CD4-positive, alpha-beta T cell (primary cell): ENCODE measurements at places on chromosomes 3 and 15. TPM values are rescaled to one million over a fixed set of nuclear protein-coding genes. Genes with fewer than 3 reads are reported as not detected.
A peak's percentile ranks its signal among the peaks of the same experiment; 100 is the strongest.

The GOLGA8O gene
- total RNA-seq = 1.2 TPM

GRCh38 chr3:107271787-107272387 is 105.4 kb upstream of the CCDC54 start:
- H3K4me1 ChIP-seq = no peaks in the 10 kb centered on the region
- no peak for DNase-seq
- H3K36me3 ChIP-seq = no peaks in the 10 kb centered on the region
- H3K27me3 ChIP-seq = peaks cover 5% of the 10 kb centered on the region
- no peak overlapping the region for H3K27ac ChIP-seq

DNA sequence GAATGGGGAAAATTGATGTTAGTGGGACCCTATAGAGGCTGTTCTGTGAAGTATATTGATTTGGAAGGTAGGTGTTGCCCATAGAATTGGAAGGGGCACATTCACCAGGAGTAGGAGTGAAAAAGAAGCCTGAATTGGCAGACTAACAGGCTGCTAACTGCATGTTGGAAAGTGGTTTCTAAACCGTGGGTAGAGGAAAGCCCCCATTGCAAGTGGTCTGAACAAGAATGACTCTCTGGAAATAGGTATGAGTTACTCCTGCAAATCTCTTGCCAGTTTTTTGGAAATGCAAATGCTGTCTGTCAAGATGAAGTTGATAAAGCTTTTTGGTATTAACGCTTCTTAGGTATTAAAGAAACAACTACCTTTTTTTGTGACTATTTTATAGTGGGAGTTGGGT is 3.5 kb downstream of the UBE2E1 start:
- peaks cover 37% of the 10 kb centered on the region for H3K4me1 ChIP-seq
- no peaks in the 10 kb centered on the region for H3K27me3 ChIP-seq
- no peak for DNase-seq
- H3K36me3 ChIP-seq = no peaks in the 10 kb centered on the region
- H3K27ac ChIP-seq = no peak overlapping the region

DNA sequence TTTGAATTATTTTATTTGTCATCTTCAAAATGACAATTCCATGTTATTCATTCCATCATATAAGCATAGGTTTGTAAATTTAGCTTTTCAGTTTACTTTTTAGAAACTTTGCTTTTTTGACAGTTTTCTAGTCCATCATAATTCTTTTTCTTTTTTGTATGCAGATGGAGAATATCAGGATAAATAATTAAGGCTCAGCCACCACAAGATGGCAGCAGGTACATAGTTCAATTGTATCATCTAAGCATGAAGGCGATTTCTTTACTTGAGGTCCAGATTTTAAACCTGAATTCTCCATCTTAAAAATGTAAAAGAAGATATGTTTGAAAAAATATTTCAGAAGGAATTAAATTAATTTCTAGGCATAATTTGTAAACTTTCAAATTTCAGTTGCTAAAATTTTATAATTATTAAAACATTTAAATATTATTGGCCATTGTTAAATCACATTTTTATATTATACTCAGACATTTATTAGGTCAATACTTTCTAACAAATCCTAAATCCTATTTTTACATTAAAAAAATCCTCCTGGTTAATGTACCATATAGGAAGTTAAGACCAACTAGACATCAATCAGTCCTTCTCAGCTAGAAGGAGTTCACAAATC is 15.1 kb downstream of the PLSCR5 start:
- H3K27ac ChIP-seq = no peak overlapping the region
- H3K27me3 ChIP-seq = no peaks in the 10 kb centered on the region
- H3K4me3 ChIP-seq = no peak overlapping the region
- H3K4me1 ChIP-seq = no peaks in the 10 kb centered on the region

The LPP gene
- 45.6 TPM for total RNA-seq

DNA sequence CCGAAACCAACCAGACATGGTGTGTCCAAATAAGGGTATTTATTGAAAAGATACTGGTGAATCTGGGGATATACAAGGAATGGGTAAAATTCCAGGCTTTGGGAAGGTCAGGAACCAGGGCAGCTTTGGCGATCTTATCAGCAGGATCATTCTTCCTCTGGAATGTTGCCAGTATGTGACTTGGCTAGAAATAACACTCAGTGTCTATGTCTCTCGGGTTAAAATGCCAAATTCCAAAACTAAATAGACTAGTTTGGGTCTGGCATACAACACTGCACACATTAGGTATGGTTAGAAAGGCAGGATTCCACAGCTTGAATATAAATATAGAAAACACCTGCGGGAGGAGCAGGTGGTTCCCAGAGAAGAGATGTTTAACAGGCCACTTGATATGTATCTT is 220.2 kb upstream of the CD96 start:
- H3K36me3 ChIP-seq = no peaks in the 10 kb centered on the region
- DNase-seq = no peak
- no peak overlapping the region for H3K4me3 ChIP-seq
- H3K27me3 ChIP-seq = no peaks in the 10 kb centered on the region
- H3K27ac ChIP-seq = no peak overlapping the region

GRCh38 chr3:9088441-9089353 is 125.4 kb upstream of the RAD18 start:
- H3K27ac ChIP-seq = no peak overlapping the region
- H3K4me3 ChIP-seq = no peak overlapping the region
- H3K36me3 ChIP-seq = no peaks in the 10 kb centered on the region
- DNase-seq = no peak
- H3K4me1 ChIP-seq = no peaks in the 10 kb centered on the region

- H3K4me3 ChIP-seq = no peak overlapping the region
- no peaks in the 10 kb centered on the region for H3K36me3 ChIP-seq
- H3K27me3 ChIP-seq = peaks cover 94% of the 10 kb centered on the region
- H3K4me1 ChIP-seq = peaks cover 50% of the 10 kb centered on the region
These were observed 7.9 kb downstream of the FOXL2 start for GRCh38 chr3:138938877-138939560.

DNA sequence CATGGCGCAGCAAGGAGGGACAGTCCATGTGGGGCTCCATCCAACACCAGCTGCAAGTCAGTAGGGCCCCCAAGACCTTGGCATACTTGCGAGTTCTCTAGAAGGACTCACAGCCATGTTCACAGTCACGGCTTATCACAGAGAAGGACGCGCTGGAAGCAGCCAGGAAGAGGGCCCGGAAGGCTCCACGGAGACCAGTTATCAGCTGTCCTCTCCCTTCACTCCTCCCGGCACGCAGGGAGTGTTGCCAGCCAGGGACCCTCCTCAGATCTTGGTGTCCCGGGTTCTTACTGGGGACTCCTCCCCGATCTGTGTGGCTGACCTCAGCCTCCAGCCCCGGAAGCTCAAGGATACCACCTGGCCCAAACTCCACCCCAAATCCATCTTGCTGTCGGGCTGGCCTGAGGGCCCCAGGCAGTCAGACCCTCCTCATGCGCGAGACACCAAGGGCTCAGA is 68.0 kb downstream of the SLTM start:
- peaks cover 3% of the 10 kb centered on the region for H3K4me1 ChIP-seq
- H3K4me3 ChIP-seq = no peak overlapping the region
- no peaks in the 10 kb centered on the region for H3K27me3 ChIP-seq
- no peaks in the 10 kb centered on the region for H3K36me3 ChIP-seq
- DNase-seq = no peak

GRCh38 chr3:150384296-150385212 is 23.5 kb upstream of the TSC22D2 start:
- H3K4me3 ChIP-seq = peak overlapping the region; percentile 37
- no peaks in the 10 kb centered on the region for H3K27me3 ChIP-seq
- no peaks in the 10 kb centered on the region for H3K36me3 ChIP-seq
- peak; percentile 48 for DNase-seq

The CFAP100 gene
- total RNA-seq = not detected

- no peaks in the 10 kb centered on the region for H3K27me3 ChIP-seq
- no peak for DNase-seq
- H3K4me1 ChIP-seq = no peaks in the 10 kb centered on the region
- H3K4me3 ChIP-seq = no peak overlapping the region
These were observed 645.4 kb downstream of the ZBBX start for GRCh38 chr3:166734734-166735133.

- H3K4me1 ChIP-seq = no peaks in the 10 kb centered on the region
- H3K27ac ChIP-seq = no peak overlapping the region
- H3K4me3 ChIP-seq = no peak overlapping the region
- no peaks in the 10 kb centered on the region for H3K36me3 ChIP-seq
- no peaks in the 10 kb centered on the region for H3K27me3 ChIP-seq
These were observed 315.1 kb downstream of the ARPP21 start for GRCh38 chr3:35954413-35954812.

- no peaks in the 10 kb centered on the region for H3K27me3 ChIP-seq
- no peak overlapping the region for H3K27ac ChIP-seq
- DNase-seq = no peak
- H3K4me3 ChIP-seq = no peak overlapping the region
- H3K4me1 ChIP-seq = no peaks in the 10 kb centered on the region
These were observed 1053.0 kb downstream of the TUSC7 start for GRCh38 chr3:117762621-117763037.

- H3K36me3 ChIP-seq = no peaks in the 10 kb centered on the region
- no peak for DNase-seq
- H3K4me1 ChIP-seq = no peaks in the 10 kb centered on the region
These were observed 718.6 kb upstream of the NECTIN3 start for GRCh38 chr3:110352841-110353604.

The OR5K2 gene
- not detected for total RNA-seq

- H3K27ac ChIP-seq = no peak overlapping the region
- no peaks in the 10 kb centered on the region for H3K4me1 ChIP-seq
- no peak overlapping the region for H3K4me3 ChIP-seq
- no peak for DNase-seq
These were observed 176.8 kb upstream of the SUCLG2 start for GRCh38 chr3:67831262-67831661.

The FOXB1 gene
- total RNA-seq = 0.19 TPM

DNA sequence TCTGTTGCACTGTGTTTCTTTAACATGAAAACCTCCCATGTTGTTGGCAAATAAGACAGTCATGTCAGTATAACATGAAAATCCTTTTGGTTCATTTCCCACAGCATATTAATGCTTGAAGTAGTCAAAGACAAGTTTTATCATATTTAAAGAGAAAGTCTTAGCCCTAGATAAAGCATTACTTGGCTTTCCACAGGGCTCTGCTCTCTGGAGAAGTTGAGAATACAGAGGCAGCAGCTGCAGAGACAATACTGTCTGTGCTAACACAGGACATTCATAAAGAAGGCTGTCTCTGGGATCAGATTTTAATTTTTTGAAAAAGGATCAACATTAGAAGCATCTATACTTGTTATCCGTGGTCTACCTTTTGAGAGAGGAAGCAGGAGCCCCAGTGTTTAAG is 103.4 kb upstream of the SAMMSON start:
- H3K4me1 ChIP-seq = no peaks in the 10 kb centered on the region
- H3K4me3 ChIP-seq = no peak overlapping the region
- H3K27ac ChIP-seq = no peak overlapping the region

The UBAP1L gene
- total RNA-seq = 7.2 TPM

DNA sequence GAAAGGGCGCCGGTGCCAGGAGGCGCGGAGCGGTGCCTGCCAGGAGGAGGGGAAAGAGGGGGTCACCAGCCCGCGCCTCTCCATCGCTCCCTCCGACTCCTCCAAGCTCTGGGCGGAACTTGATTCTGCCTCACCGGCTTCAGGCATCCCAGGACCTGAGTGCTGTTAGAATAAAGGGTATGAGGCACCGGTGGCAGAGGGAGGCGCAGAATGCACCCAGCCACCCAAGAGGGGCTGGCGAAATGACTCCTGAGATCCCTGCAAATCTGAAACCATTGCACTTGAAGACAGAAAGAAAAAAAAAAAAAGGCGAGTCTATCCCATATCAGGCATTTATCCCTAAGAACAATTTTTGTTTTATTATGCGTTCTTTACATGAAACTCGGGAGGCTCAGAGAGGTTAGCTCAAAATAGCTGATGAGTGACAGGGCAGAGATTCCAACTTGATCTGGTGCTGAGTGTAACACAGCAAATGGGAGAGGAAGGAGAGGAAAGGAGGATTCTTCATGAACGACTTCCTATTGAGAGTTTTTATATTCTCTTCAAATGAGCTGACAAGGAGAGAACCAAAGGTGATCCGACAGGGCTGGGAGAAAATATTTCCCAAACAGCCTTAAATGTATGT is 157.0 kb upstream of the FRMD4B start:
- no peak for DNase-seq
- H3K36me3 ChIP-seq = no peaks in the 10 kb centered on the region
- no peak overlapping the region for H3K4me3 ChIP-seq
- H3K4me1 ChIP-seq = no peaks in the 10 kb centered on the region
- no peak overlapping the region for H3K27ac ChIP-seq

DNA sequence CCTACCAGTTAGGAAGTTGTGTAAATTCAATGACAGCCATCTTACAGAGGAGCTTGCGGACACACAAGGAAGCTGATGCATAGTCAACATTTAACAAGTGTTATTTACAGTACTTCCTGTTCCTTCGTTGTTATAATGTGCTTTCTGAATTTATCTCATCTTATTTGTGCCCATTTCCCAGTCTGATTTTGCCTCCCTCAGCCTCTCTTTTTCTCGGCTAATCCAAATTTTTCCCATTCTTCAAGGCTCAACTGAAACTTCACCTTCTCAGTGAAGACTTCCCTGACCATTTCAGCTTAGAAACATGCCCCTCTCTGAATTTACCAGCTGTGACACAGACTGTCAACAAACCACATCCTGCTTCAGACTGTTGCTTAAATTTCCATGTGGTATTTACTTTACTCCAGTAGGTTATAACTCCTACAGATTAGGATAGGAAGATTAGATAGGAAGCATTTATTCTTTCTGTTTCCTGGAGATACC is 55.7 kb upstream of the CP start:
- H3K4me3 ChIP-seq = peak overlapping the region; percentile 19
- no peaks in the 10 kb centered on the region for H3K36me3 ChIP-seq
- peak overlapping the region; percentile 60 for H3K27ac ChIP-seq
- no peak for DNase-seq
- no peaks in the 10 kb centered on the region for H3K27me3 ChIP-seq

- peaks cover under 1% of the 10 kb centered on the region for H3K4me1 ChIP-seq
- no peaks in the 10 kb centered on the region for H3K36me3 ChIP-seq
- DNase-seq = no peak
- no peak overlapping the region for H3K27ac ChIP-seq
- H3K4me3 ChIP-seq = no peak overlapping the region
- no peaks in the 10 kb centered on the region for H3K27me3 ChIP-seq
These were observed 20.8 kb downstream of the FAM3D start for GRCh38 chr3:58645726-58646125.

GRCh38 chr3:154018100-154018696 is 103.0 kb upstream of the ARHGEF26 start:
- H3K4me3 ChIP-seq = no peak overlapping the region
- no peak overlapping the region for H3K27ac ChIP-seq
- H3K27me3 ChIP-seq = no peaks in the 10 kb centered on the region
- H3K36me3 ChIP-seq = no peaks in the 10 kb centered on the region

The ST3GAL6 gene
- 0.44 TPM for total RNA-seq
